ENCODE measurements at places on chromosomes 12 and 14.

DNA sequence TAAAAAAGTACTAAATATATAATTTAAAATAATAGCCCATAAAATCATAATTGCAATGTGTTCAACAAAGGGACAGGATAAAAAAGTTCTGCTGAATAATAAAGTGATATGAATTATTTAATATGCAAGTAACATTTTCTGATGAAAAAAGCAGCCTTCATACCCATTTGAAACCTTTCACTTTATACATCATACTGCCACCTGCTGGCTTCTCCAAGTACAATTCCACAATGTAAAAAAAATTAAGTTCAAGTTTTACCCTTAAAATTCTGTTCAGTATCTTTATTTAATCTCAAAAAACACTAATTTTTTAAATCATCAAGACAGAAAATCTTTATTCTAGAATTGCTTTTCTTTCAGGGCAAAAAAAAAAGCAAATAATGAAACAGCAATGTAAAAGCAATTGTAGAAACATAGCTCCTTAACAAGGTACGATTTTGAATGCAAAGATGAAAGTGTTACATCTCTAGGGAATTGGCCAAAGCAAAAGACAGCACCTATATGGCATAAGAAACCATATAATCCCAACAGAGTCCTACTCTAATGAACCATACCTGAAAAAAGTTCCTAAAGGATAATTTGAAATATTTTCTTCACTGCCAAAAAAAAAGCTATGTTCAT, 15.0 kb downstream of the MDM1 start:
- peak; percentile 47 for DNase-seq

- DNase-seq: no peak
These were observed 6.3 kb upstream of the TPCN1 start for GRCh38 chr12:113214895-113215400.

GRCh38 chr14:31346097-31346496, 74.3 kb downstream of the HEATR5A start:
- no peak for DNase-seq

DNA sequence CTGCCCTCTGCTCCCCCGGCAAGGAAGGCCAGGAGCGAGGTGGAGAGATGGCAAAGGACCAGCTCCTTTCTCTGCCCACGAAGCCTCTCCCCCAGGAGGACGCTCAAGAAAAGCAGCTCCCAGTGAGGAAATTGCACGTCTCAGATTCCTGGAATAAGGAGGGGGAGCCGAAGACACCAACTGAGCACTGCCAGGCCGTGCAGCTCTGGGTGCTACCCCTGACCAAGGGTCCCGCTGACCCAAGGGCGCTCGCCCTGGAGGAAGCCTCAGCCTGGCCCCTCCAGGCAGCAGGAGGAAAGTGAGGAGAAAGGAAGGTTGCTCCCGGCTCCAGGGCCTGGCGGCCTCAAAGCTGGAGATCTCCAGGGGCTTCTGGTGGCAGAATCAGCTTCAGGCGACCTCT, 174.1 kb upstream of the SFSWAP start:
- no peak for DNase-seq

DNA sequence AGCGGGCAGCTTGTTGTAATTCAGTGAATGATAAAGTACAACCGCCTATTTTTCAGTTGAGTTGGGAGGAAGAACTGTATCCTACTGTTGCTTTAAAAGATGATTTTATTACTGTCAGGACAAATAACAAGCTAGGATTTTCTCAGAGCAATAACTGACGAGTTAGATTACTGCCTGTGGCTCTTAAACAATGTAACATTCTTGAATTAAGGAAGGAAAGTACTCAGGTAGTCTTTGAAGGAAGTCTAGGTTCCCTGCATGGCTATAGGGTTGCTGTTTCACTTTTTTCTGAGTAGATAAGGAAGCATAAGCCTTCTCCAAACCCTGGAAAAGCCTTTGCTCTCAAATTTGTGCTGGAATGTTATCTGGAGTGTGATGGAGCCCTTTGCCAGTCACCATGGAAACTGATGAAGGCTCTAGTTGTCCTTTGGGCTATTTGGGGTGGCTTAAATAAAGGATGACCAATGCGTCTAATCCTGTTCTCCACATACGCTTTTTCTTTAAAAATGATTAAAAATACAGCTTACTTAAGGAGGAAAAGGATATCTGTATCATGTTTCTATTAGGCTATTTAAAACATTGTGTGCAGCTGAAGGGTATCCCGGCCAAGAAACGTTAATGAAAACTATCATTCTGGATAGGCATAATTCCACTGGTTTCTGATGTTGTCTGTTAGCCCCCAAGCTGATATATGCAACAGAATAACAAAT, 17.7 kb downstream of the NUBPL start:
- no peak for DNase-seq

GRCh38 chr12:128961308-128961902, 108.1 kb downstream of the GLT1D1 start:
- no peak for DNase-seq

- no peak for DNase-seq
These were observed 21.3 kb downstream of the LRCOL1 start for GRCh38 chr12:132588821-132589669.

DNA sequence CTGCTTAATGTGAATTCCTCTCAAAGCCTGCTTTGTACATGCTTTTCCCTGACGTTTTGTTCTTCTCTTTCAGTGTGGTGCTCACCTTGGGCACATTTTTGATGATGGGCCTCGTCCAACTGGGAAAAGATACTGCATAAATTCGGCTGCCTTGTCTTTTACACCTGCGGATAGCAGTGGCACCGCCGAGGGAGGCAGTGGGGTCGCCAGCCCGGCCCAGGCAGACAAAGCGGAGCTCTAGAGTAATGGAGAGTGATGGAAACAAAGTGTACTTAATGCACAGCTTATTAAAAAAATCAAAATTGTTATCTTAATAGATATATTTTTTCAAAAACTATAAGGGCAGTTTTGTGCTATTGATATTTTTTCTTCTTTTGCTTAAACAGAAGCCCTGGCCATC, 184.6 kb downstream of the MSRB3 start:
- DNase-seq: no peak

GRCh38 chr14:48536318-48536717, 860.9 kb upstream of the MDGA2 start:
- DNase-seq: no peak

- DNase-seq: no peak
These were observed 190.7 kb upstream of the LMNTD1 start for GRCh38 chr12:25743679-25744215.

- DNase-seq: no peak
These were observed 73.3 kb downstream of the EID3 start for GRCh38 chr12:104376650-104377513.

GRCh38 chr14:74064426-74064825, 19.8 kb downstream of the ALDH6A1 start:
- DNase-seq: no peak

GRCh38 chr14:44970907-44971306, 8.9 kb downstream of the TOGARAM1 start:
- DNase-seq: no peak

All from NCI-H345 (cell line).